T-cell (primary cell): ENCODE measurements at places on chromosomes 5 and 9. TPM values are rescaled to one million over a fixed set of nuclear protein-coding genes. Genes with fewer than 3 reads are reported as not detected.

- no peak for DNase-seq
- no peak overlapping the region for H3K27ac ChIP-seq
- H3K27me3 ChIP-seq, result peaks cover 6% of the 10 kb centered on the region
- no peaks in the 10 kb centered on the region for H3K36me3 ChIP-seq
- no peak overlapping the region for H3K4me3 ChIP-seq
Measured at GRCh38 chr5:72417333-72418062, 89.7 kb downstream of the ZNF366 start.

GRCh38 chr5:149046196-149046829, 16.5 kb downstream of the SH3TC2 start:
- no peaks in the 10 kb centered on the region for H3K4me1 ChIP-seq
- peaks cover 9% of the 10 kb centered on the region for H3K27me3 ChIP-seq
- no peak for DNase-seq
- H3K36me3 ChIP-seq, result no peaks in the 10 kb centered on the region

GRCh38 chr5:160742446-160742845, 109.6 kb downstream of the ATP10B start:
- no peaks in the 10 kb centered on the region for H3K4me1 ChIP-seq
- no peaks in the 10 kb centered on the region for H3K36me3 ChIP-seq
- no peaks in the 10 kb centered on the region for H3K27me3 ChIP-seq
- H3K4me3 ChIP-seq, result no peak overlapping the region
- no peak for DNase-seq

The BARHL1 gene
- total RNA-seq, result not detected

DNA sequence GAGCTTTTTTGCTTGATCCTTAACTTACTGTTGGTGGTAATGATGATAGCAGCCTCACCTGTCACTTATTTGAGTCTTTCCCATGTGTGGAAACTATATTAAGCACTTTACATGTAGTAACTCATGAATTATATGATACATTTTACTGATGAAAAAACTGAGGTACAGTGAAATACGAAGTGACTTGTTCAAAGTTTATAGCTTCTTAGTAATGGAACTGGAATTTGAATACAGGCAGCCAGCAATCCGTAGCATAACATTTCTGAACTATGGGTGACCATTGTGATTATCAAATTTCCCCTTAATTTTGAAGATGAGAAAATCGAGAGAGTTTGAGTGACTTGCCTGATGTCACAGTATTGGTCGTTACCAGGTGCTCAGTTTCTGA, 17.3 kb downstream of the SCAMP1 start:
- H3K4me3 ChIP-seq, result no peak overlapping the region
- H3K36me3 ChIP-seq, result no peaks in the 10 kb centered on the region
- H3K27ac ChIP-seq, result no peak overlapping the region
- no peaks in the 10 kb centered on the region for H3K27me3 ChIP-seq
- DNase-seq, result no peak
